Activated effector memory CD4-positive, alpha-beta T cell treated with anti-CD3 and anti-CD28 coated beads, Interleukin-2, amount 50 U/mL, for 16 hours (primary cell): ENCODE measurements at places on chromosomes 1 and 21.

DNA sequence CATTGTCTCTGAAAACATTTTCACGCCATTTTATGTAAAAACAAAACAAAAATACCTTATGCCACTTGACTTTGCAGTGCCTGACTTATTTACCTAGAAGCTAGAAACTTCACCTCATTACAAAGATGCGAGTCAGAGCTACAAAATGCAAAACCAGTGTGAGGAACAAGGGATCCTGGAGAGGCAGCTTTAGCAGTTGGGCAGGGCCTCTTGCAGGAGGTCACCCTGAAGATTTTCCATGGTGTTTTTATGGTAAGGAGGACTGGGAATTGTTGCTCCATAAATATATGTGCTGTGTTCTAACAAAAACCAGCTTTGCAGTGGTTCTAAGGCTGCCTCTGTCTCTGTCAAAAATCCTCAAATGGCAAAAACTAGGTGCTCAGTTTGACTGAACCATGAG is 36.4 kb upstream of the TARBP1 start:
- no peak for DNase-seq

- DNase-seq, result peak; percentile 74
Observed at GRCh38 chr1:52633291-52633754, 355 bp downstream of the SHISAL2A start.

DNA sequence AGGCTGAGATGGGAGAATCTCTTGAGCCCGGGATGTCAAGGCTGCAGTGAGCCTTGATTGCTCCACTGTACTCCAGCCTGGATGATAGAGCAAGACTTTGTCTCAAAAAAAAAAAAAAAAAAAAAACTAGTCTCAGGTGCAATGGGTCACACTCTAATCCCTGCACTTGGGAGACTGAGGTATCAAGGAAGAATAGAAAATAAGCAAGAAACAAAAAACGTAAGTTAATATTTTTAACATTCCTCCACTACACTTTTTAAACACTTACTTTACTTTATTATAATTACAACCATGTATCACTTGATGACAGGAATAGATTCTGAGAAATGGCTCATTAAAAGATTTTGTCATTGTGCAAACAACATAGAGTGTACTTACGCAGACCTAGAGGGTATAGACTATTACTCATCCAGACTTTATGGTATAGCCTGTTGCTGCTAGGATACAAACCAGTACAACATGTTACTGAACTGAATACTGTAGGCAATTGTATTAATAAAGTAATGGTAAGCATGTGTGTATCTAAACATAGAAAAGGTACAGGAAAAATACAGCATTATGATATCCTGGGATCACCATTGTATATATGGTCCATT is 1244.1 kb upstream of the ADGRL4 start:
- no peak for DNase-seq

DNA sequence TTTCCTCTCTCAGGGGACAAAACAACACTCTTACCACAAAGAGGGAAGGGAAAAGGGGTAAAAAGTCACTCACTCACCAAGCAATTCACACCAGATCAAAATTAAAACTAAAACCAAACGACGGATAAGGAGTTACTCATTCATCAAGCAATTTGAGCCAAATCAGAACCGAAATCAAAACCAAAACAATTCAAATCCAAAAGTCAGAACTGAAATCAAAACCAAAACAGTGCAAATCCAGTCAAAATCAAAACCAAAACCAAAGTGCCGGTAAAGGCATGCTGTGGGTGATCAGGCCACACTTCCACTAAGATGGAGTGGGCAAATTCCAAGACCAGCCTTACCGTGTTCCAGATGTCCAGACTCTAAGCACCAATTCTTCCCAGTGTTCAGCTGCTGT is 717.9 kb downstream of the AMY1C start:
- no peak for DNase-seq

DNA sequence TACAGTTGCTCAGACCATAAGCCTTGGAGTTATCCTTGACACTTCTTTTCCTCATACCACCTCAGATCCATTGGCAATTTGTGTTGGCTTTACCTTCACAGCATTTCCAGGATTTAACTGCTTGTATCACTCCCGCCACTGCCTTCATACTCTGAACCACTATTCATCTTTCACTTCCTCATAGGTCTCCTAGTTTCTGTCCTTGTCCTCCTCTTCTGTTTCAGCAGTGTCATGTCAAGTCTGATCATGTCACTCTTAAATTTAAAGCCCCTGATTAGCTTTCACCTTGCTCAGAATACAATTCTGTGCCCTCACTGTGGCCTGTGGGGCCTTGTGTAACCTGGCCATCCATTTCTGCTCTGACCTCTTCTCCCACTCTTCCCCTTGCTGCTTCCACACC is 34.7 kb upstream of the C1orf115 start:
- DNase-seq, result no peak

- peak; percentile 92 for DNase-seq
Observed at GRCh38 chr1:207825719-207826556, 74.1 kb downstream of the CD46 start.

GRCh38 chr1:201916649-201917249 is 28.1 kb downstream of the SHISA4 start:
- no peak for DNase-seq

DNA sequence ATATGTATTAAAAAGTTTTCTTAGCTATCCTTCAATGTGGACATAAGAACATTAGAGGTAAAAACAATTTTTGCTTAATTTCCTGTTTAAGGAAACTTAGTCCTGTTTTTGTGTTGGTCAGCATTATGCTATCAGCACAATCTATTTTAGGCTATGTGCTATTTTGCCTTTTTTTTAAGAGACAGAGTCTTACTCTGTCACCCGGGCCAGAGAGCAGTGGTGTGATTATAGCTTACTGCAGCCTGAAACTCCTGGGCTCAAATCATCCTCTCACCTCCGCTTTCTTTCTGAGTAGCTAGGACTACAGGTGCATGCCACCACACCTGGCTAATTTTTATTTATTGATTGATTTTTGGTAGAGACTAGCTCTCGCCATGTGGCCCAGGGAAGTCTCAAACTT is 199.1 kb upstream of the TMPRSS15 start:
- DNase-seq, result no peak

- peak; percentile 85 for DNase-seq
Observed at GRCh38 chr1:53327182-53327913, 522 bp downstream of the LRP8 start.

DNA sequence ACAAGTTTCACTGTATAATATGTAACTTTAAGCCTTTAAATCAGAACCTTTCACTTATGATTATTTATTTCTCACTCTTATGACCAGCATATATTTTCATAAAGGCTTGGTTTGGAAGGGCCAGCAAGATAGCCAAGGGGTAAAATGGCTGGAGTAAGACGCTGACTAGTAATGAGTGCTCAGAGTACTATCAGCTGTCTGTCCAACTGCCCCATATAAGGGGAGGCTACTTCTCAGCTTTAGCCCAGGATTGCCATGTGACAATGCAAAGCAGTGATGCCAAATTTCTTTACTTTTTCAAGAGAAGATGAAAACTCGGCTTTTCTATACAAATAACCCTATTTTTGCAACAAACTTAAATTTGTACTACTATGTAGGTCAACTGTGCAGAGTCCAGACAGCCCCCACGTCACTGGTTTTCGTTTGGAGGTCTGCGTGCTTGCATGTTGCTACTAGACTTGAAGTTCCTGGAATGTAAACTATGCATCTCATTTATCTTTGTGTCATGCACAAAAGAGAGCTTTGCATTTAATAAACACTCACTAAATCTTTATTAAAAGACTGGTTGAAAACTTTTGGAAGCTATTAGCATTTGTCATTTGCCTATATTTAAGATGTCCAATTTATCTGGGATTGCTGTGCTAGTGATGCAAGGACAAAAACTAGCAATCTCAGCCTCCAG is 110.4 kb downstream of the TNFSF18 start:
- no peak for DNase-seq

DNA sequence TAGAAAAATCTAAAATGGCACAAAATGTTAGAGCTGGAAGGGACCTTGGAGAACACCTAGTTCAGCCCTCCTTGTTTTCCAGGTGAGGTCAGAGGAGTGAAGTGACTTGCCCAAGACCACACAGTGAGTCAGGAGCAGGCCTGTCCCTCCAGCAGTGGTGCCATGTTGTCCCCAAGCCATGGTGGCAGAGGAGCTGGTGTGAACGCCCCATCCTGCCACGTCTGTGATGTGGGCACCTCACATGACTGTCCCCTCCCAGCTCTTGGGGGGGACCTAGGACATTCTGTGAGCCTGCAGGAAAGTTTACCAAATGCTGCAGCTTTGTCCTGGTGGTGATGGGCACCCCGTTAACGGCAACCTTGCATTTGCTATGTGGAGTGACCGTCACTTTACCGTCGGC is 66.2 kb downstream of the SCCPDH start:
- peak; percentile 59 for DNase-seq

- DNase-seq, result peak; percentile 77
Observed at GRCh38 chr1:225460737-225461532, 33.1 kb upstream of the LBR start.

- DNase-seq, result no peak
Observed at GRCh38 chr1:225458222-225458631, 30.4 kb upstream of the LBR start.

- no peak for DNase-seq
Observed at GRCh38 chr1:53189061-53189460, 7.6 kb upstream of the CPT2 start.

DNA sequence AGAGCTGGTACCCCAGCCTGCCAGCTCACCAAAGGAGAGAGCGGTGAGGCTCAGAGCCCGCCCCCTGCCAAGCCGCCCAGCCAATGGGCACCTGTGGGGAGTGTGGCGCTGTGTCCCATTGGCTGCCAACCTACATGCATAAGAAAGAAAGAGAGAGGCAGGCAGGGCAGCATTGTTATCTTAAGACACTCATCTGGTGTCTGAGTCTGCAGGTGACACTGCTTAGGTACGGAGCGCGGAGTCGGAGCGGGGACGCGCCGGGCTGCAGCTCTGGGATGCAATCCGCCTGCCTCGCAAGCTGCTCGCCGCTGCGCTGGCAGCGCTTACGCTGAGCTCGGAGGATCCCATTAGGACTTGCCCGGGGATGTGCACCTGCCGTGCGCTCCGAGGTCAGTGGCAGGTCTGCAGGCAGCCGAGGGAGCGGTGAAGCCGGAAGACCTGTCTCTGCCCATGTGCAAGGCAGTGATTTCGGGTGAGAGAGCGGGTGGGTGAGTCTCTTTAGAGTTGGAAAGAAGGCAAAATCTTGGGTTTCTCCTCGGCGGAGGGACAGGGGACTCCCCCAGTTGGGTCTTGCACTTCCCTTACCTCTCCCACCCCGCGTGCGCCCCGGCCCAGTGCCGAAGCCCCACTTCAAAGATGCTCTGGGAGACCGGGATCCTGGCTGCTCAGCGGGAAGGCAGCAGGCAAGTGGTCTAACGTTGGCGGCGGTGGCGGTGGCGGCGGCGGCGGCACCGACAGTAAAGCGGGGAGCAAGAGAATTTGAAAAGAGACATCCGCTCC is at the start of gene BRINP2:
Gene BRINP2, plus strand, starts transcription at position 203 of the 780 bp plus-strand sequence. CDS start 58,919 bp downstream, outside the sequence.
- no peak for DNase-seq

DNA sequence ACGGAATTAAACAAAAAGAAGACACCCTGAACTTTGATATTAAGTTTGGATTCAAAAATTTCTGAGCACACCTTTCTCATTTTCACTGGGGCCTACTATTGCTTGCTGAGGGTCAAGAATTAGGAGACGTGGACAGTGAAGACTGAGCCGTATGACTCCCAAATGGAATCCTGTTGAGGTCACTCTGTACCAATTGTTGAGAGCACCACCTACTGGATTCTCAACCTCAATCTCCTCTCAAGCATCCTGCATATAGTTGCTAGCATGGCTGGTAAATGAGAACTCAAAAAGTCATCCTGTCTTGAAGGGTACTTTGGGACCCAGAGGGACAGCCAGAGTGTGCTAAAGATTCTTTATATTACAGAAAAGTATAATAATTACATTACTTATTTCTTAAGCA is 20.2 kb upstream of the MTR start:
- DNase-seq, result no peak

GRCh38 chr1:71577451-71578131 is 496.8 kb upstream of the ZRANB2 start:
- no peak for DNase-seq

GRCh38 chr1:109392037-109392787 is 5.5 kb downstream of the SORT1 start:
- DNase-seq, result no peak

- no peak for DNase-seq
Observed at GRCh38 chr1:46652321-46653100, 15.7 kb downstream of the ATPAF1 start.

- no peak for DNase-seq
Observed at GRCh38 chr21:28793043-28793442, 199.6 kb downstream of the LTN1 start.

- DNase-seq, result peak; percentile 85
Observed at GRCh38 chr1:16420424-16421118, 16.7 kb downstream of the SPATA21 start.

DNA sequence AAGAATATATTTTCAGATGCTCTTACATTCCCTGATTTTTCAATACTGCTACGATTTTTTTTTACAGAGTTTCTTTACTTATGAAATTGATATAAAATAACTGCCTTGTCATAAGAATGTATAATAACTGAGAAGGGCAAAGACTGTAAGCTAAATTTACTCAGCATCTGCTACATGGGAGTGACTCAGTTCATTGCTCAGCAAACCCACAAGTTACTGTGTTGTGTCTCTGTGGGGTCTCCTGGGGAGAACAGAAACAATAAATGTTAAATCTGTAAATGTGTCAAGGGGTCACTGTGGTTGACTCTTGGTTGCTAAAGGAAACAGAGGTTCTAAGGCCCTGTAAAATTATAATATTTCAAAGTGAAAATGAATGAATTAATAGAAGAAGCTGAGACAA is 210.3 kb upstream of the CACYBP start:
- DNase-seq, result no peak

DNA sequence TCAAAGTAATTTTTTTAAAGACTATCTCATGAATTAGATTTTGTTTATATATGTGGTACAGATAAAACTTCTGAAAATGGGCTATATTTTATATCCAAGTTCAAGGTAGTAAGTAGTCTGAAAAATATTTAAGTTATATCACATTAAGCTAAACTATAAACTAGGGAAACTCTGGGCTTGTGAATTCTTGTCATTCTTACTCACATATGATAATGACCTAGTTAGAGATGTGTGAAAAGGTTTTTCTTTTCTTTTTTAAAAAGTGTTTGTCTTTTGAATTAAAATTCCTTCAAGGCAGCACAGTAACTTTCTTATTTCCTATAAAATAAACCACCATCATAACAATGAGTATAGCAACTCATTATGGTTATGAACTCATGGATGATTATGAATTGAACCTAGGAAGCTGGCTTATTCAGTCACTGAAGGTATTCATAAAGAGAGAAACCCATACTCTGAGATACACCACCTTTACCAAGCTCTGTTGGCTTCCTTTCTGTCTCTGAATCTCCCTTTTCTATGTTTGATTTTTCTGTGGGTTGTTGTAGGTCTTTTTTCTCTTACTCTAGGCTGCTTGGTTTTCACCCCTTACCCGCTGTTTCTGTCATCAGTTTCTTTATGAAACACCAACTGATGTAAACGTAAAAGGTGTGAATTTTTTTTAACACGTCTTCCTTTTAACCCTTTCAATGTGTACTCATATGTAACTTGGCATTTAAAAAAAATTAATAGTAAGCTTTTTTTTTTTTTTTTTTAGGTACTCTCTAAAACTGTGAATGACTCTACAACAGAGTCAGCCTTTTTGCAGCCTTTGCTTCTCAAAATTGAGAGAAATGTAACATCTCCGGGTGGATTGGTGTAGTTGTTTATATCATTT is 25.2 kb downstream of the IL12RB2 start:
- DNase-seq, result no peak
